ENCODE measurements at places on chromosomes 2 and 18. TPM values are rescaled to one million over a fixed set of nuclear protein-coding genes. Genes with fewer than 3 reads are reported as not detected.

The AMER3 gene
- not detected for total RNA-seq

The STAT4 gene
- 124 TPM for total RNA-seq

The HNRNPLL gene
- 65.9 TPM for total RNA-seq

The GREB1 gene
- 0.14 TPM for total RNA-seq

The TDRD15 gene
- total RNA-seq, result not detected

The ALPI gene
- total RNA-seq, result not detected

The MC4R gene
- not detected for total RNA-seq

The ADD2 gene
- total RNA-seq, result 7.3 TPM

The REG3G gene
- not detected for total RNA-seq

The M1AP gene
- total RNA-seq, result not detected

The IL1R2 gene
- 1.9 TPM for total RNA-seq

The IRS1 gene
- 4.4 TPM for total RNA-seq

The HOXD1 gene
- total RNA-seq, result not detected

The SFT2D3 gene
- 7.8 TPM for total RNA-seq

The GPR45 gene
- total RNA-seq, result not detected

The GCG gene
- not detected for total RNA-seq

The TSPYL6 gene
- total RNA-seq, result not detected

The FER1L5 gene
- not detected for total RNA-seq

The LRP2 gene
- not detected for total RNA-seq
